ENCODE measurements at places on chromosomes 1 and 21.

DNA sequence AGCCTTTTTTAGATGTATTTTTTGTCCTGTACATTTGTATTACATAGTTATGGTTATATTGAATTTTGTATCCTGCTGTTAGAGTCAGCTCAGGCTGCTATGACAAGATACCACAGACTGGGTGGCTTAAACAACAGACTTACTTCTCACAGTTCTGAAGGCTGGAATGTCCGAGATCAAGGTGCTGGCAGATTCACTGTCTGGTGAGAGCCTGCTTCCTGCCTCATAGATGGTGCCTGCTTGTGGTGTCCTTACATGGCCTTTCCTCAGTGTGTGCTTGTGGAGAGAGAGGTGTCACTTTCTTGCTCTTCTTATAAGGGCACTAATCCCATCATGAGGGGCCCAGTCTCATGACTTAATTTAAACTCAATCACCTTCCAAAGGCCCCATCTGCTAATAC lies 23.1 kb upstream of the MYSM1 start:
- no peak for DNase-seq

- no peak for DNase-seq
Observed at GRCh38 chr21:35359076-35359475, 310.0 kb upstream of the RUNX1 start.

GRCh38 chr1:208425096-208425495 lies 180.9 kb upstream of the PLXNA2 start:
- DNase-seq = no peak

- DNase-seq = no peak
Observed at GRCh38 chr1:147466543-147466942, 74.8 kb upstream of the BCL9 start.

GRCh38 chr1:114896795-114897194 lies 42.1 kb downstream of the SYCP1 start:
- no peak for DNase-seq

DNA sequence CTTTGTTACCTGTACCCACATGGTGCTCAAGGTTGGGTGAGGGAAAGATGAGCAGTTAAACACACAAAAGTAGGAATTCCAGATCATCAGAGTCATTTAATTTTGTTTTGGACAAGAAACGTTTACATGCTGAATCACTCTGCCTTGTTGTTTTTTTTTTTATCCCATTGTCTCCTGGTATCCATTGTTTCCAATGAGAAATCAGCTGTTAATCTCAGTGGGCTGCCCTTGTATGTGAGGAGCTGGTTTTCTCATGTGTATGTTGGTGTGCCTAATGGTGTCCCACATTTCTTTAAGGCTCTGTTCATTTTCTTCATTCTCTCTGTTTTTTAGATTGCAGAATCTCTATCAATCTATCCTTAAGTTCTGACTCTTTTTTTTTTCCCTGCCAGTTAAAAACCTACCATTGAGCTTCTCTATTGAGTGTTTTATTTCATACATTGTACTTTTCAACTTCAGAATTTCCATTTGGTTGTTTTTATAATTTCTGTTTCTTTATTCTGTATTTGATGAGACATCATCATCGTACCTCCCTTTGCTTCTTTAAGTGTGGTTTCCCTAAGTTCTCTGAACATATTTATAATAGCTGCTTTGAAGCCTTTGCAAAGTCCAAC lies 8.8 kb upstream of the OBSCN start:
- no peak for DNase-seq

- peak; percentile 75 for DNase-seq
Observed at GRCh38 chr1:10909697-10910680, 102.5 kb upstream of the TARDBP start.

DNA sequence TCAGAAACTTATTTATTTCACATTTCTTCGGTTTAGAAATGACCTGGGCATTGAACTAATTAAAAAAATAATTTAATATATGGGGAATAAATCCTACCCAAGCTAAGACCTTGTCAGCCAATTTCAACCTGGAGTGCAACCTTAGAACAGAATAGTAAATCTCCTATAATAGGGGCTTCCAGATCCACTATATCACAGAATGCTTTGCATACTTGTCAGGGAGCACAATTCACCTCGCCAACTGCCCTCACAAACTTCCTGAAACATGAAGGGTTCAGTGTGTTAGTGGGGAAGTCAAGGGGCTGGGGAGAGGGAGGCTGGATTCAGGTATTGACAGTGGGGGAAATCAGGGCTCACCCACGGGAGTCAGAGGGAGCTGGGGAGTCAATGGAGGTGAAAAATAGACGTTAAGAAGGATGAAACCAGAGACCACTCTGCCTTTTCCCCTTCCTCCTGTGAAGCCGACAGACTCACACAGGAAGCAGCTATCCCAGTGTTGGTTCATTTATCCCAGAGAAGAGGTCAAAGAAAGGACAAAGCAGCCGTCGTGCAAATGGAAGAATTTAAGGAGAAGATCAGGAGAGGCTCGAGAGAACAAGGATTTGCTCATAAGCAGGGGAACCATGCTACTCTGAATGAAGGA lies 453.3 kb downstream of the NUF2 start:
- DNase-seq = no peak
